Hepatocyte (in vitro differentiated cells): ENCODE measurements at places on chromosomes 6 and 20. TPM values are rescaled to one million over a fixed set of nuclear protein-coding genes. Genes with fewer than 3 reads are reported as not detected.

- peaks cover 4% of the 10 kb centered on the region for H3K4me1 ChIP-seq
- H3K27ac ChIP-seq, result no peak overlapping the region
- H3K36me3 ChIP-seq, result no peaks in the 10 kb centered on the region
- no peak overlapping the region for H3K4me3 ChIP-seq
Observed at GRCh38 chr6:1971612-1972011, 273.8 kb downstream of the GMDS start.

- no peak overlapping the region for H3K27ac ChIP-seq
- H3K4me1 ChIP-seq, result no peaks in the 10 kb centered on the region
- no peaks in the 10 kb centered on the region for H3K27me3 ChIP-seq
- no peak for DNase-seq
- no peak overlapping the region for H3K4me3 ChIP-seq
Observed at GRCh38 chr20:2221921-2222320, 73.9 kb upstream of the TGM3 start.

DNA sequence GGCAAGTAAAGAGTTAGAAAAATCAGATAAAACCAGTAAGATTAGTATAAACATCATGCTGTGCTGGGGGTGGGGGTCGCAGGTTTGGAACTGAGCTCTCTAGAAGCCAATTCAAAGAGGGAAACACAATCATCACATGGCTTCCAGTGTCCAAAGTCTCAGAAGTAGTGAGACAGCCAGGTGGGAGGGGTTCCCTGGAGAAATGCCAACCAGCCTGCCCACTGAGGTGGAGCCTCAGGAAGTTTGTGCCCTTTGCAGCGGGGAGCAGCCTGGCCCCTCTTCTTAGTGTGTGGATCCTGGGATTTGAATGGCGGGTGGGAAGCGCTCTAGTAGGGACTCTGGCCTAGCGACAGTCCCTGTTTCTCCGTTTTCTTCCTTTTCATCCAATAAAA, 21.4 kb downstream of the C6orf15 start:
- no peak for DNase-seq
- H3K27ac ChIP-seq, result no peak overlapping the region
- H3K36me3 ChIP-seq, result no peaks in the 10 kb centered on the region
- no peak overlapping the region for H3K4me3 ChIP-seq
- H3K27me3 ChIP-seq, result no peaks in the 10 kb centered on the region
- peaks cover 11% of the 10 kb centered on the region for H3K4me1 ChIP-seq

GRCh38 chr20:12835999-12836398, 172.8 kb upstream of the SPTLC3 start:
- H3K4me3 ChIP-seq, result no peak overlapping the region
- H3K36me3 ChIP-seq, result no peaks in the 10 kb centered on the region
- no peaks in the 10 kb centered on the region for H3K4me1 ChIP-seq

DNA sequence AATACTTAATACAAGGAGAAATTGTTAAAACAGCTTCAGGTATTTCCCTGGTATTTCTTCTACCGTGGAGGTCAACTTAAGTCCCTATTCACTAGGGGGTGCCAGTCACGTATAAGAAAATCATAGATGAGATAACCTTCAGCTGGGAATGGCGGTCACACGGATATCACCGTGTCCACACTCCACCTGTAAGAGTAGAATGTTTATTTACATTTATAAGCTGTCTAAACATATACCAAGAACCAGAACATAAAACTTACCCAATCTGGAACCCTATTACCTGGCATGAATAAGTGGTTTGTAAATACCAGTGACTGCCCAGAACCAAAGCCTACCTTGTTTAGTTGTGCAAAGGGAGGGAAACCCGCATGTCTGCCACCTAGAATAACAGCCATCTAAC, 1.9 kb upstream of the ELOVL4 start:
- peak; percentile 89 for DNase-seq
- H3K4me1 ChIP-seq, result no peaks in the 10 kb centered on the region
- H3K27me3 ChIP-seq, result peaks cover 25% of the 10 kb centered on the region
- no peaks in the 10 kb centered on the region for H3K36me3 ChIP-seq
- H3K27ac ChIP-seq, result no peak overlapping the region

- H3K36me3 ChIP-seq, result no peaks in the 10 kb centered on the region
- DNase-seq, result no peak
- H3K4me1 ChIP-seq, result no peaks in the 10 kb centered on the region
- no peak overlapping the region for H3K27ac ChIP-seq
- no peaks in the 10 kb centered on the region for H3K27me3 ChIP-seq
- no peak overlapping the region for H3K4me3 ChIP-seq
Observed at GRCh38 chr20:17887331-17888030, 81.1 kb downstream of the SNX5 start.

GRCh38 chr20:34713194-34713943, 9.2 kb downstream of the TP53INP2 start:
- no peaks in the 10 kb centered on the region for H3K36me3 ChIP-seq
- no peaks in the 10 kb centered on the region for H3K27me3 ChIP-seq

Gene FOXO3
- total RNA-seq, result 51.0 and 54.9 TPM in 2 replicates

Gene GLP1R
- 0.30 and 0.52 TPM in 2 replicates for total RNA-seq

DNA sequence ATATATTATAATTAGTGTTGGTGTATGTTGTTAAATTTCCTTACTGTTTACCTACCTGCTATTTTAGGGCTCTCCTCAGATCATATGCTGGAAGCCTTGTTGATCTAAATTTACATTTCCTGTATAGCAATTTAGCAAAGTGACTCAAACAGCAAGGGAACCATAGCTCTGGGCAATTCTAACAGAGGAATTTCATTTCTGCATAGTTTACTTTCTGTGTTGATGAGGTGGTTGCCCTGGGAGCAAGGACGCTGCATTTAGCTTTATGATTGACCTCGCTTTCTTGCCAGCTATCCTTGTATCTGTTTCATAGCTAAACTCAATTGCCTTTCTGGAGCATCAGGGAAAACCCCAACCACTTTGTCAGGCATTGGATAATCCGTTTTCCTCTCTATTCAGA, 810.8 kb downstream of the GRIK2 start:
- DNase-seq, result no peak
- H3K36me3 ChIP-seq, result no peaks in the 10 kb centered on the region
- no peaks in the 10 kb centered on the region for H3K27me3 ChIP-seq

GRCh38 chr20:49785852-49786175, 26.8 kb upstream of the SLC9A8 start:
- H3K36me3 ChIP-seq, result no peaks in the 10 kb centered on the region
- H3K4me1 ChIP-seq, result peaks cover 6% of the 10 kb centered on the region
- no peak for DNase-seq
- H3K27ac ChIP-seq, result no peak overlapping the region
- H3K4me3 ChIP-seq, result no peak overlapping the region

GRCh38 chr6:39365281-39366074, 43.0 kb upstream of the KCNK16 start:
- H3K27ac ChIP-seq, result no peak overlapping the region
- H3K4me3 ChIP-seq, result no peak overlapping the region
- no peaks in the 10 kb centered on the region for H3K4me1 ChIP-seq
- H3K36me3 ChIP-seq, result no peaks in the 10 kb centered on the region
- H3K27me3 ChIP-seq, result no peaks in the 10 kb centered on the region

- peaks cover 10% of the 10 kb centered on the region for H3K4me1 ChIP-seq
- no peaks in the 10 kb centered on the region for H3K27me3 ChIP-seq
- H3K4me3 ChIP-seq, result no peak overlapping the region
- H3K36me3 ChIP-seq, result no peaks in the 10 kb centered on the region
Observed at GRCh38 chr6:35583893-35584688, 71.4 kb upstream of the TULP1 start.

Gene MAFB
- 3.4 and 3.7 TPM in 2 replicates for total RNA-seq

DNA sequence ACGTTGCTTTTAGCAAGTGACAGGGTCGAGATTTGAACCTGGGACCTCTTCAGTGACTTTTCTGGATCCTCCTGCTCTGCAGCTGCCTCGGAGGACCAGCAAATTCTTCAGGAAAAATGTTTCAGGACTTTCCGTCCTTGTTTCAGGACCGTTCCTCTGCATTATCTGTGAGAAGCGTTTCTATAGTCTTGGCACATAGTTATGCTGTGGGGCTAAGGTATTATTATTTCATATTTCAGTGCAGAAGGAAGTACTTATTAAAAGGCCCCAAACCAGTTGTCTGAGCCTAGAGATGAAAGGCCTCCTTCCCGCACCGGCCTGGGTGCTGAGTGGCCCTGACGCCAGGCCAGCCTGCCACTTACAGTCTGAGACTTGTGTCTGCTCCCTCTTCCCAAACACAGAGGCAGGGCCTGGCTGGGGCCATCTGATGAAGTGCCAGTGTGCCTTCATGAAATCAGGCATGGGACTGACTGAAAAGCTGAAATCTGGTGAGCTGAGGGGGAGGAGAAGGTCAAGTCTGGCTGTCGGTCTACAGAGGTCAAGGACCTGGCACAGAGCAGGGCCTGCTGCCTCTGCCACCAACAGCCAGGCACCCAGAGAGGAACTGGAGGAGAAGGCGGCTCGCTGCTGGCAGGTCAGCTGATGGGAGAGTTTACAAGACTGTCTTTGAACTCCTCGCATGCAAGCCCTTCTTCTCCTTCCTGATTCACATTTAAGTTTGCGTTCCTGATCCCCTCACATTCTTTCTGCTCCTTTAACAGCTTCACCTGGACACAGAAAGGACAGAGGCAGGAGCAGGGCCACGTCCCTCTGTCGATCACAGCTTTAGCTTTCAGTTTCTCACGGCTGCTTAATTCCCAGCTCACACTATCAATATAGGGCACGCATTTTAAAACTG, 8.9 kb upstream of the QKI start:
- no peak overlapping the region for H3K4me3 ChIP-seq
- peak; percentile 30 for DNase-seq
- H3K27ac ChIP-seq, result peak overlapping the region; percentile 32
- no peaks in the 10 kb centered on the region for H3K36me3 ChIP-seq
- H3K4me1 ChIP-seq, result peaks cover 5% of the 10 kb centered on the region
- H3K27me3 ChIP-seq, result no peaks in the 10 kb centered on the region

DNA sequence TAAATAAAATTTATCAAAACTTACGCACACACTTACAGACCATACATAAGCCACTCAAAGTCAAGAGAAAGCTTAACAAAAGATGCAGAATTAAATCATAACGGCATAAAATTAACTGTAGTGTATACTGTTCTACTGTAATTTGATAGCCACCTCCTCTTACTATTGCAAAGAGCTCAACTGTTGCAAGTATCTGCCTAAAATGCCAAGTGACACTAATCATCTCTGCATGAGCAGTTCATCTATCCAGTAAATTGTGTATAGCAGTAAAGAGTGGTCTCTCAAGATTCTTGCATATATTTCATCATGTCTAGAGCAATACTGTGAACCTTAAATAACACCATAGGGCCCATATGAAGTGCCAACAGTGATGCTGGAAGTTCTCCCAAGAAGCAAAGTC, 12.3 kb downstream of the OR2H2 start:
- H3K36me3 ChIP-seq, result no peaks in the 10 kb centered on the region
- H3K27ac ChIP-seq, result no peak overlapping the region
- no peaks in the 10 kb centered on the region for H3K4me1 ChIP-seq

Gene CLPSL2
- total RNA-seq, result not detected in 2 replicates

Gene DPPA5
- total RNA-seq, result not detected in 2 replicates

Gene MAK
- 0.04 TPM in 1 of 2 replicates, not detected in the other for total RNA-seq
